ENCODE measurements at places on chromosomes 12 and 14.

GRCh38 chr12:4584281-4584680 lies 22.3 kb downstream of the DYRK4 start:
- no peak for DNase-seq

- DNase-seq: no peak
Observed at GRCh38 chr14:59303216-59303615, 114.7 kb downstream of the DAAM1 start.

DNA sequence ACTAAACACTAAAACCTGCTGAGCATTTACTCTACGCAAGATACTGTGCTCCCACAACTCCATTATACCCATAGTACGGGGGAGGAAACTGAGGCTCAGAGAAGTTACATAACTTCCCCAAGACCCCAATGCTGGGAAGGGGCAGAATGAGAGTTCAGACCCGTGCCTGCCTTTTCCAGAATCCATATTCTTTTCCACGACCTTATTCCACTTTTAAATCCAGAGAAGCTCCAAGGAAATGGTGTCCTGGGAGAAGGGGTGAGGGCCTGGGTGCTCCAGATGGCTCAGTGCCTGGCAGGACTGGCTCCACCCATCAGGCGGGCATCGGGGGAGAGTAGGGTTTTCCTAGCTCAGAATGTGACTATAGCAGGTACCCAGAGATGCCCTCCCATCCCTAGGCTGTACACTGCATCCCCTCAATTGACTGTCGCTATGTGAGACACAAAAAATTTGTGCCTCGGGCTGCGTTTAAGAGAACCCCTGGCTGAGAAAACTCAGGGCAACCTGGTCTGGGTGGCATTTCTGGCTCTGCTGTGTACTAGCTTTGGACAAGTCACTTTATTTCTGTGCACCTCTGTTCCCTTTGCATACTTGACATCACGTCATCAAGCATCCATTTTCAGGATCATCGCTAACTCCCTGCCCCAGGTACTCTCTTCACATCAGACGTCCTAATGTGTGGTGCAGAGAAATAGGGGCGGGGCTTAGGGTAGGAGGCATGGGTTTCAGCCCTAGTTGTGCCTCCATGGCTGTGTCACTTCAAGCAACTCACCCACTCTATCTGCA lies 11.6 kb upstream of the IQSEC3 start:
- no peak for DNase-seq

GRCh38 chr12:69065775-69066174 lies 132.8 kb upstream of the CPM start:
- DNase-seq: no peak

GRCh38 chr12:69024907-69025306 lies 91.9 kb upstream of the CPM start:
- no peak for DNase-seq

DNA sequence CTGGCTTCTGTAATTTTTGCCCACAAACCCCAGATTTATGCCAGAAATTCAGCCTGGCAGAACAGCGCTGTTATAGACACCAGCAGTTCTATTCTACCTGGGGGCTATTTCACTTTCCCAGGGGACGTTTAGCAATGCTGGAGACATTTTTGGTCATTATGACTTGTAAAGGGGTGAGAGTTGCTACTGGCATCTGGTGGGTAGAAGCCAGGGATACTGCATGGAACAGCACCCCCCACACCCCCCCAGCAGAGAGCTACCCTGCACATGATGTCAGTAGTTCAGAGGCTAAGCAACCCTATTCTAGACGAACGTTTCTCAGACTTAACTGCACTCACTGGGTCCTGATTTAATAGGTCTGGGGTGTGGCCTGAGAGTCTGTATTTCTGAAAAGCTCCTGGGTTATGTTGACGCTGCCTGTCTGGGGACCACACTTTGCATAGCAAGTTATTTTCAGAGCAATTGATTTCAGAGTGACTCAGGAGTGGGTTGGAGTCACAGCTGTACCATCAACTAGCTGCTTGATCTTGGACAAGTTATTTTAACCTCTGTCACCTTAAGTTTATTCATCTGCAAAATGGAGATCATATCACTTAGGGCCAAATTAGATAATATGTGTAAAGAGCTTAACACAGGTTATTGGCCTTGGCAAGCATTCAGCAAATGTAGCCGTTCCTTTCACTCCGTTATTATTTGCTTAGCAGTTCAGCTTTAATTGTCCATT lies 48.5 kb downstream of the CHST11 start:
- no peak for DNase-seq

- DNase-seq: no peak
Observed at GRCh38 chr14:99001241-99001640, 270.8 kb downstream of the BCL11B start.

DNA sequence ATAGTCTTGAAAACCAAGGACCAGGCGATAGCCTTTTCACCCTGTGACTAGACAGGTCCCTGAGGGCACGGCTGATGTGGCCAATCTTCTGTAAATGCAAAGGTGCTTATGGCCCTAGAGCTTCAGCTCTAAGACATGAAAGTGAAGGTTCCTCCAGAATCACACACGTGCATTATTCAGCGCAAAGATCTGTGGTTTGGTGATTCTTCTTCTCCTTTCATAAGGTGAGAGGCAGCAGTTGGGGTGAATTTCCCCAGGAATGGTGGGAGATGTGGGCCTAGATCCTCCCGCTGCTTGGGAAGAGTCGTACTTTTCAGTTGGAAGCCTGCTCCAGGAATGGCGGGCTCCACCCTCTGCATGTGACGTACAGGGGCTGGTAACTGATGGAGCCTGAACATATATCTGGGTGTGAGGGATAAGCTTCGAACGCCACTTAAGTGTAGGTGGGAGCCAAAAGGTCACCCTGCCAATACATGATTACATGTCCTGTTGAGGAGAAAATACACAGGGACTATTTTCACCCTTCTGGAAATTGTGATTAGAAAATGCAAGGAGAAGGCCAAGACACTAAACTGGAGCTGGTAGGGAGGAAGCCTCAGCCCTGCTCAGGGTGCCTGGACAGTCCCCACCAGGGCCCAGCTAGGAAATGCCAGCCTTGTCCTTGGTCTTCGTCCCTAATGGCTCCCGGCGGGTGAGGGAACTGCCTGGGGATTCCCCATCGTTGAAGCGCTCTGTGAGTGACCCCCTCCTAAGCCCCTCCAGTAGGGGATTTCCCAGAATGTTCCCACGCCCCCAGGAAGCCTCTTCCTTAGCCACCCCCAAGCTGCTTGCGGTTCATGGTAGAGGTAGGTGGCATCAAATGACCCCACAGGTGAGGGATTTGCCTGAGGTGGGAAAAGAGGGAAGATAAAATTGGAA lies 17.6 kb downstream of the BATF start:
- DNase-seq: no peak

DNA sequence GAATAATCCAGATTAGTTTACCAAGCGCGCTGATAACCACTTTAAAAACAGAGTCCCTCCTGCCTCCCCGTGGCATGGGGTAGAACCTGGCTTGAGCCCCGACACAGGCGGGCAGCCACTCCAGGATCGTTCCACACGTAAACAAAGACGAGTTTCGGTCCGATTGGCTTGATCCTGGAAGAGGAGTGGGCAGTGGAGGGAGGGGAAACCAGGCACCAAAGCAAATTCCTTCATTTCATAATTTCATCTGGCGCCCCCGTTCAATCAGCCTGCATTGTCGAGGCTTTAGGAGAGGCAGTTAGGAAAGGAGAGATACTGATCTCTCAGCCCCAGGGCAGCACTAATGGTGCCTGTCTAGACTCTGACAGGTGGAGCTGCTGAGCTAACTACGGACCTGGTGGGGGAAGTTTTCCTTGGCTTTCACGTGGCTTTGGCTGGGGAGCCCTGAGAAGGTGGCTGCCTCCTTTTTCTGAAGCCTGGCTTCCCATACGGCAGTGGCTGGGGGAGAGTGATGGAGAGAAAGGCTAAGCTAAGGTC lies 751 bp upstream of the GPRC5A start:
- no peak for DNase-seq

- DNase-seq: no peak
Observed at GRCh38 chr12:47797441-47797840, 22.3 kb downstream of the HDAC7 start.

GRCh38 chr14:105503935-105504692 lies 13.1 kb downstream of the TEDC1 start:
- DNase-seq: no peak

DNA sequence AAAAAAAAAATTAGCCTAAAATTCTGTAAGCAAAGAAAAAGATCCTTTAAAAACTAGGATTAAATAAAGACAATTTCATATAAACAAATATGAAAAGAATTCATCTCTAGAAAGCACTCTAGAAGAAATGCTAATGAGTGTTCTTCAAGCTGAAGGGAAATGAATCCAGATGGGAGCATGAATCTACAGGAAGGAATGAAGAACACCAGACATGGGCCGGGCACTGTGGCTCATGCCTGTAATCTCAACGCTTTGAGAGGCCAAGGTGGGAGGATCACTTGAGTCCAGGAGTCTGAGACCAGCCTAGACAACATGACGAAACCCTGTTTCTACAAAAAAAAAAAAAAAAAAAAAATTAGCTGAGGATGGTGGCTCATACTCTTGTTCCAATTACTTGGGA lies 297.2 kb downstream of the FBXL14 start:
- DNase-seq: no peak

GRCh38 chr12:96020314-96021003 lies 14.9 kb downstream of the LTA4H start:
- no peak for DNase-seq

- DNase-seq: no peak
Observed at GRCh38 chr14:94341656-94342333, 18.7 kb upstream of the SERPINA6 start.

- no peak for DNase-seq
Observed at GRCh38 chr14:102525929-102526497, 16.4 kb upstream of the ANKRD9 start.

DNA sequence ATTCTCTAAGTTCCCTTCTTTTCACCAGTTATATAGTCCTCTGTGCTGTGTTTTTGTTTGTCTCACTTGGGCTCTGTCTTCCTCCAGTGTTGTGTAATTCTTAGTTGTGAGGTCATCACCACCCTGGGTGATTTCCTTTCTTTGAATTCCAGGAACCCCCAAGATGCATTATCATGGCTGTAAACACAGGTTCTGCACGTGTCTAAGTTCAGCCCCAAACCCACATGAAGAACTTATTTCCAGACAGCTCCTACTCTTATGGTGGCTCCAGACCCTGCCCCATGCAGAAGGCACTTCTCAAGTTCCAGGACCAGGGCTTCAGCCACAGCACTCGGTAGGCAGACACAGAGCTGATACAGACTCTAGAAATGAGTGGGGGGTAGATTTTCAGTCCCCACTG lies 560.5 kb downstream of the BCL11B start:
- DNase-seq: no peak

GRCh38 chr14:85607651-85608081 lies 77.7 kb downstream of the FLRT2 start:
- no peak for DNase-seq

GRCh38 chr12:54258201-54258681 lies 21.7 kb downstream of the CBX5 start:
- DNase-seq: no peak

DNA sequence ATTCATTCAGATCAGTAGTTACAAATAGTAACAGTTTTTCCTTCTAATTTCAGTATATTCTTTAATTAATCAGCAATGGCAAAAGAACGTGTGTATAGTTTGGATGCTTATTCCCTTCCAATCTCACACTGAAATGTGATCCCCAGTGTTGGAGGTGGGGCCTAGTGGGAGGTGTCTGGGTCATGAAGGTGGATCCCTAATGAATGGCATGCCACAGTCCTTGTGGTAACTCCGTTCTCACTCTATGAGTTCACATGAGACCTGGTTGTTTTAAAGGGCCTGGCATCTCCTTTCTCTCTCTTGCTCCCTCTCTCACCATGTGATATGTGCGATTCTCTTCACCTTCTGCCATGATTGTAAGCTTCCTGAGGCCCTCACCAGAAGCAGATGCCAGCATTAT lies 18.9 kb upstream of the SYNDIG1L start:
- no peak for DNase-seq

DNA sequence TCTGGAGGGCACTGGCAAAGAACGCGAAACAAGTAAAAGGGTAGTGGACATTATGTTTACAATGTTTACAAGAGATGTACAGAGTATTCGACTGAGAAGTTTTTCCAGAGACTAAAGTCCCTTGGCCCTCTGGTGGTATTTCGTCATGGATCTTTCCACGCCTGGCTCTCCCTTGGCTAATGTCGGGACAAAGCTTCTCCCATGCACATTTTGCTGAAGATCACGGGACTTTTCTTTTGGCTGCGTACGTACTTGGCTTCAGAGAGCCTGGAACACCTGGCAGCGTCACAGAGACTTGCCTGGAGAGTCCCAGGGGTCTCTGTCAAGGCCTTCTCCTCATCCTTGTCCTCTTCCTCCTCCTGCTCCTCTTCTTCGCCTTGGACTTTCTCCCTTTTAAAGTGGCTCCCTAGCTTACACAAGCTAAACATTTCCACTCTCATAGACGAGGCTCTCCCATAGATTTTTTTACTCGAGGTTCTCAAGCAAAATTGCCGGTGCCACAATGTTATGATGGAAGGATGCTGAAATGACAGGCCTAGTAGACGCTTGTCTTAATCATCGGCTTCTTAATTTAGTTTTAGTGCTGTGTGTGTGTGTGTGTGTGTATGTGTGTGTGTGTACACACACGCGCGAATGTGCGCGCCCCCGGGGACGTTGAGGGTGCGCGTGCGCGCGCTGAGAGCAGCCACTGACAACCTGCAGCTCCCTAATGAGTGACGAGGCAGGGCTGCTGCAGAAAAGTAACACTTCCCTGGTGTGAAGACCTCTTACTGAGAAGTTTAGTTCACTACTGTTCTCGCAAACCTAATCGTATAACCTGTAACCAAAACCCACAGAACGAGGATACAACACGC lies 4.9 kb upstream of the FOXG1 start:
- no peak for DNase-seq

GRCh38 chr14:95758331-95758730 lies 44.4 kb upstream of the TCL1A start:
- no peak for DNase-seq

- DNase-seq: no peak
Observed at GRCh38 chr12:69540987-69541386, 44.3 kb upstream of the CCT2 start.
